ENCODE measurements at places on chromosomes 11 and 22.

- no peak for DNase-seq
Observed at GRCh38 chr22:22210375-22210774, 34.2 kb upstream of the VPREB1 start.

DNA sequence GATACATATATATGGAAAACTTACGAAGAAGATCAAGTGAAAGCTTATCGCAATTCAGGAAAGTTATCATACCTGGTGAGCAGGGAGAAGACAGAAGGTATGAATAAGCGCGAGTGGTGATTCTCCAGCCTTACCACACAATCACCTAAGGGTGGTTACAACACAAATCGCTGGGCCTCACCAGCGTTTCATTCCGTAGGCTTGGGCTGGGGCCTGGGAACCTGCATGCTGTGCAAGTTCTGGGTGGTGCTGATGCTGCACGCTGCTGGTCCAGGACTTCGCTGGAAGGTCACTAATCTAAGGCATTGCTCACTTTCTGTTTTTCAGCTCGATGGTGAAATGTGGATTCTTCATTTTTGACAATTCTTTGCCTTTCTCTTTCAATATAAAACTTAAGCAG lies 76.6 kb upstream of the SLC25A18 start:
- no peak for DNase-seq

DNA sequence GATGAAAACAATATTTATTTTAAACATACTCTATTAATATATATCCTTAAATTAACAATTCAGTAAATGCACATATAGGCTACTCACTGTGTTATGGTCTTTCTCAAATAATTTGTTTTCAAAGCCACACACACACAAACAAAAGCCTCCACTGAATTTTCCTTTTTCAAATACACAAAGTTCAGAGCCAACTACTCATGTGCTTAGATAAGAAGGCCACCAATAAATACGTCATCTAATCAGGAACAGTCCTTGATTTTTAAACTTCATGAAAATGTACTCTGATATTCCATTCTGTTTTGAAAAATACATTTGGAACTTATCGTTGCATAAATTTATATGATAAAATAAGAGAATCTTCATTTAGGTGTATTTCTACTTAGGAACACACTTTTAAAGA lies 26.0 kb downstream of the KBTBD3 start:
- no peak for DNase-seq

DNA sequence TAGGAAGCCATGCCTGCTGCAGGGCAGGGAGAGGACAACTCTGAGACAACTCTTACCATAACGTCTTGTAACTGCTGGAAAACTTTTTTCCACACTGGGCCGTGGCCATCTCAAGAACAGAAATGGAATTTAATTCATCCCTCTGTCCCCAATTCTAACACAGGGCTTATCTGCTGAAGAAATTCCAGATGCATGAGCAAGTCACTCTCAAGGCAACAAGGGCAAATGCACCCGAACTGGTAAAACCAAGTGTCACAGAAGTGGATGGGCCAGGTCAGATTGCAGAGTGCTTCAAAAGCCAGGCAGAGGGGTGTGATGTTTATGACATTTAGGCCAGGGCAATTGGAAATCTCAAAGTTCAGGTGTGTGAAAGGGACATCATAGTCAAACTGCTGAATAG lies 7.4 kb downstream of the SMPD1 start:
- DNase-seq = no peak

GRCh38 chr11:11884774-11885481 lies 43.2 kb downstream of the USP47 start:
- DNase-seq = no peak

DNA sequence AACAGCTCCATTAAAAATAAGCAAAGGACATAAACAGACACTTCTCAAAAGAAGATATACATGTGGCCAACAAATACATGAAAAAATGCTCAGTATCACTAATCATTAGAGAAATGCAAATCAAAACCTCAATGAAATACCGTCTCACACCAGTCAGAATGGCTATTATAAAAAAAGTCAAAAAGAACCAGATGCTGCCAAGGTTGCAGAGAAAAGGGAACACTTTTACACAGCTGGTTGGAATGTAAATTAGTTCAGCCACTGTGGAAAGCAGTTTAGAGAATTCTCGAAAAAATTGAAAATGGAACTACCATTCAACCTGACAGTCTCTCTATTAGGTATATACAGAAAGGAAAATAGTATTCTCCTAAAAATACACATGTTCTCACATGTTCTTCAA lies 102.4 kb upstream of the FIBIN start:
- DNase-seq = no peak

DNA sequence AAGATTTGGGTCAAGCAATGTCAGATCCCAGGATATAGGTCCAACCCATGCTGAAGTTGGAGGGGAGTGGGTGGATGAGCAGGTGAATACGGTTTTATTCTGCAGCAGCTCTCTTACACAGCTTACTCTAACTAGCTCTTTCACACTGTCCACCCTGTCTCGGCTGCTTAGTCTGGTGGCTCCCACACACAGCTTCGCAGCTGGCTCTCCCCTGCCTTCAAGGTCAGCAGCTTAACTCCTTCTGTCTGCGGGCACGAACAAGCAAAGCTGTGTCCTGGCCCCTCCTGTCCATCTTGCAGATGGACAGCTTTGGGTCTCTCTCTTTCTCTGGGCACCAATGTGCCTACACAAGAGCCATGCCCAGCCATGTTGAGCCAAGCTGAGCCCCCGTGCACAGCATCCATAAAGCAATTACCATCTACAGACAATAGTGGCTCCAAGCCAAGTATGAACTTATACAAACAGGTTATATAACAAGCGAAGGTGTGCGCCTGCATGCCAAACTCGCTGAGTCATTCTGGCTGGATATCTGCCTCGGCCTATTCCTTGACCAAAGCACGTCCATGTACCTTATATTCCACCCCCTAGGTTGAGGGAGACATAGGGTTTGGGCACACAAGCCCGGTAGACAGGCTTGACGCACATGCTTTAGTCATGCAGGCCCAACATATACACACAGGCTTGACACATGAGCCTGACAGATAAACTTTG lies 1307.8 kb upstream of the RAG2 start:
- DNase-seq = no peak
